ENCODE measurements at places on chromosomes 13 and 19.

GRCh38 chr19:10852941-10853340, 4.7 kb downstream of the C19orf38 start:
- no peak for DNase-seq

DNA sequence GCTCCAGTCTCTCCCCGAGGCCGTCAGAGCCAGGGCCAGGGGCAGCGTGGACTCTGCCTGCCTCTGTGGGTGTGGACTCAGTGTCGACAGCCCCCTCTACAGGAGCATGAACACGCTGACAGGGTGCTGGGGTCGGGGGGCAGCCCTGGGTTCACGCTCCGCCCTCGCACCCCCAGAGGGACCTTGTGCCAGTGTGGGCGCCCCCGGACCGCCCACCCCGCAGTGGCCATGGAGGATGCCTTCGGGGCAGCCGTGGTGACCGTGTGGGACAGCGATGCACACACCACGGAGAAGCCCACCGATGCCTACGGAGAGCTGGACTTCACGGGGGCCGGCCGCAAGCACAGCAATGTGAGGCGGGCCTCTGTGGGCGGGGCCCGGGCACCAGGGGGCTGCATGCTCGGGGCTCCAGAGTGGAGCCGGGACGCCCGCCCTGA, 8.3 kb downstream of the TRPM4 start:
- DNase-seq: no peak

GRCh38 chr13:27236478-27236877, 14.9 kb upstream of the RPL21 start:
- no peak for DNase-seq

DNA sequence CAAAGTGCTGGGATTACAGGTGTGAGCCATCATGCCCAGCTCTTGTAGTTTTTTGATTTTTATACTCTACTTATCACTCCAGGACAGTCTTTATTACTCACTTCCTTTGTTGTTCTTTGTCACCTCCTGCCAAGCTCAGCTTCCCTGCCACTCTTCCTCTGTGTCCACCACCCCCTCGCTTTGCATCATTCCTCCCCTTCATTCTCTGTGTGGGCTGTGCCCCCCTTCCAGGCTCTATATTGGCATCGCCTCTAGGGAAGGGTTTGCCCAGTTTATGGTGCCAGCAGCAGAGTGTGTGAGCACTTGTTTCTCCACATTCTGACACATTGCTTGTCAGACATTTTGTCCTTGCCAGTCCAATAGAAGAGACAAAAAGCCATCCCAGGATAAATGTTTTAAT, 15.1 kb downstream of the ZNF302 start:
- no peak for DNase-seq

- no peak for DNase-seq
Observed at GRCh38 chr19:17076543-17076991, 990 bp downstream of the MYO9B start.
